Stimulated activated CD4-positive, alpha-beta T cell treated with anti-CD3 and anti-CD28 coated beads, Interleukin-4, amount 100 ng/mL, for 24 hours (primary cell): ENCODE measurements at places on chromosomes 5 and 9.

DNA sequence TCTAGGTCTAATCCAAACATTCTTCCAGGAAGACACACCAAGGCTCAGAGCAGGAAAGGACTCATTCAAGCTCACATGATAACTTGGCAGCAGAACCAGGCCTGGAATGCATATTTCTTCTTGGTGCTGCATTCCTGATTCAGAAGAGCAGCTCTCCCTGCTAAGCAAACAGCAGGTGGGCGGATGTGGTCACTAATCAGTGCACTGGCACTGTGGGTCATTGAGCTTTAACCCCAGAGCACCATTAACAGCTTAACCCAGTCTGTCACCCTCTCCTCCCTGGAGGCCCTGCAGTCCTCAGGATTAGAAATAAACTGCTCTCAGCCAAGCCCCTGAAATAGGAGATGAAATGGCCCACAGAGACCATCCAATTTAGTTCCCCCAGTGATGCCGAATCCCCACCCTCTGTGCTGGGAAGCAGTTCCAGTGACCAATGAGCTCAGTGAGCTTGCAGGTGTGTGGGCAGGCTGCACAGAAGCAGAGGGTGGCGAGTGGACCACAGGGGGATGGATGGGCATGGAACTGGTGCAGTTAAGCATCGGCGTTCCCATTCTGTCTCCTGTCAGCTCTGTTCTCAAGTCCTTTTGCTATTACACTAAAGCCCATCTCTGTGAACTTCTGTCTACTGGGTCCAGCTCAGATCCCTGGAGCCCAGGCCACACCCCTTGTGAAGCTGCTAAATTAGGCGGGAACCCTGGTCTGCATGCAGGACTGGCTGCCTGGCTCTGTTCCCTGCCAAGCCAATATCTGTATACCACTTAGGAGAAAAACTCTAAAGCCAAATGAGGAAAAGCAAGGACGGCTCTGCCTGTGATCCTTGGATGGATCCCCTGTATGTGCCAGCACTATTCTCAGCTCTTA, 16.6 kb upstream of the MEGF9 start:
- DNase-seq = no peak

DNA sequence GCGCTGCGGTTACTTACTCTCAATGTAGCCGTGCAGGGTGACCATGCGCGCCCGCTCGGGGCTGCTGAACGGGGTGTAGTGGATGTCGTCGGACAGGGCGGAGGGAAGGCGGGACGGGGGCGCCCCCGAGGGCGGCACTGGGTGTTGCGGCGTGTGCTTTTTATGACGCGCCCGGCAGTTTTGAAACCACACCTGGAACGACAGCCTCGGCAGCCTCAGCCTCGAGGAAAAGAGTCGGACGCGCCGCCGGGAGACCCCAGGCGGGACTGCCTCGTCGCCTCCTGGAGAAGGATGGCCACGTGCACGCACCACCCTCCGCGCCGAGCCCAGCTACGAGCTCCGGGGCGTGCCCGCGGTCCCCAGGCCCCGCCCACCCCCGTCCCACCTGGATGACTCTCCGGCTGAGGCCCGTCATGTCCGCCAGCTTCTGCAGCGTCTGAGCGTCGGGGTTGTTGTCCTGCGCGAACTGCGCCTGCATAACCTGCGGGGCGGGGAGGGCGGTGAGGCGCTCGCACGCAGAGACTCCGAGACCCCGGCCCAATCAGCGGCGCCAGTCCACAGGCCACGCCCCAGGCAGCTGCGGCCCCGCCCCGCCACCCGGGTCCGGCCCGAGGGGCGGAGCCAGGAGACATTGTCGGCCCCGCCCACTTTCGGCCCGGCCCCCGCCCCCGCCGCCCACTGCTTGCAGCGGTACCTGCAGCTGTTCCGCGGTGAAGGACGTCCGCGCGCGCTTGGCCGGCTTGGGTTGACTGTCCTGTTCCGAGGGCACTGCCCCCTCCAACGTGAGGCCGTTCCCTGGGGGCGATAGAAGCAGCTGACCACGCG, 15.0 kb downstream of the LHX6 start:
- DNase-seq = peak; percentile 37

GRCh38 chr9:120710110-120710981, 3.9 kb downstream of the MEGF9 start:
- peak; percentile 7 for DNase-seq

DNA sequence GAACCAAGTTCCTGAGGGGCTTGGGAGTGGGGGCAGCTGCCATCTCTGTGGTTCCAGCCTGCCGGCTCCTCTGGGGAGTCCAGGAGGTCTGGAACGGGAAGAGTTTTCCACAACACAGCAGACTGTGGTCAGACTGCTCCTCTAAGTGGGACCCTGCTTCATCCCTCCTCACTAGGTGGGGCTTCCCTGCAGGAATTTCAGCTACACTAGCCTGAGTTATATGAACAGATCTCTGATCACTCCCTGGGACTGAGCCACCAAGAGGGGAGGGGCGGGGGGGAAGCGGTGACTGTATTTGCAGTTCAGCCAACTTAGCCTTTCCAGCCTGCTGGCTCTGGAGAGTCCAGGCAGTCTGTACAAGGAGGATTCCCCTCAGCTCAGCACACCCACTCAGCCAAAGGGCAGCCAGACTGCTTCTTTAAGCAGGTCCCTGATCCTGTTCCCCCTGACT, 19.4 kb downstream of the DTWD2 start:
- no peak for DNase-seq
